Activated T-cell treated with anti-CD3 and anti-CD28 coated beads, Interleukin-2, amount 50 U/mL, for 1 hour (primary cell): ENCODE measurements at places on chromosomes 11 and 22.

DNA sequence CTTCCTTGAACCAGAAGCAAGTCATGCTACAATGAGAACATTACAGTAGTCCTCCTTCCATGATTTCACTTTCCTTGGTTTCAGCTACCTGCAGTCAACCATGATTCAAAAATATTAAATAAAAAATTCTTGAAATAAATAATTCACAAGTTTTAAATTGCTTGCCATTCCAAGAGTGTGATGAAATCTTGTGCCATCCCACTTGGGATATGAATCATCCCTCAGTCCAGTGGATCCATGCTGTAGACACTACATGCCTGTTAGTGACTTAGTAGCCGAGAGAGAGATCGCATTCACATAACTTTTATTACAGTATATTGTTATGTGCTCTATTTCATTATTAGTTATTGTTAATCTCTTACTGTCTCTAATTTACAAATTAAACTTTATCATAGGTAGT lies 6.0 kb downstream of the HOATZ start:
- no peak for DNase-seq

DNA sequence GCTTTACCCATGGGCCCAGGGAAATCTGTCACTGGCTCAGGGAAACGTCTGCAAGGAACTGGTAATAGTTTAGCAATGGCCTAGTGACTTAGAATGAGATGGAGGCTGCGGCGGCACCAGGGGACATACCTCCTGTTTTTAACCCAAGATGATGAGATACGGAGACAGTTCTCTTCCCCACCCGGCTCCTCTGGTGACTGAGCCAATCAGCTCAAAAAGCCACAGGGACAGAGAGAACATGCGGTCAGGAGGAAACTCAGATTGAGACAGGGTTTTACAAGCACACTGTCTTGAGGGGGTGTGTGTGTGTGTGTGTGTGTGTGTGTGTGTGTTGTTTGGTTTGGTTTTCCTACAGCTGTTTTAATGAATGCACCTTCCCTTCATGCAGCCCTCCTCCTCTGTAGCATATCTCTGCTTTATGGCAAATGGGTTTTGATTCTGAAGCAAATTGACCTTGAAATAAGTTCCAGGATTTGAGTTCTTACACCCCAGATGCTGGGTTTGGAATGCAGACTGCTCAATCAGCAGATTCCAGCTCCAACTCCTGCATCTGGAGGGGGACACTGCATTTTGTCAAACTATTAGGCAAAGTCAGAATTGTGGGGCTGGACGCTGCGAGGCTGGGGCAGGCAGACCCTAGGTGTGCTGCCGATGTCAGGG lies 246.2 kb downstream of the NTM start:
- no peak for DNase-seq

GRCh38 chr11:2095542-2095941 lies 43.6 kb downstream of the IGF2 start:
- no peak for DNase-seq

DNA sequence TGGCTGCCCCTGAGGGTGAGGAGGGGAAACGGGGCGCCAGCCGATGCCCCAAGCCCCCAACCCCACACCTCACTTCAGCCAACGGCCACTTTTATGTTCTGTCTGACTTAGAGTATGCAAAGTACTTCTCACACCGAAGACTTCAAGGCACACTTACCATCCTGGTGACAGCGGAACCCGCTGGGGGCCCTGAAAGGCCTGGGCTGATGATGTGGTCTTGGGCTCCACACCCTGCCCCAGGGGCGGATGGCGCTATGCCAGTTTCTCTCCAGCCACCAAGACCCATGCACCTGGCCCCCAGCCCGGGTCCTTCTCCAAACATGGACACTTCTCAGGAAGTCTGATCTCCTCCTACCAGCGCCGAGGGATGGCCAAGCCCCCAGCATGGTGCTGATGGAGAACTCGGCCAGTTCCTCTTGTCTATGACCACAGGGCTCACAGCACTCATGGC lies 175.4 kb downstream of the CTTN start:
- DNase-seq = peak; percentile 12

- no peak for DNase-seq
Measured at GRCh38 chr22:44648821-44649565, 53.0 kb upstream of the PRR5 start.

- DNase-seq = no peak
Measured at GRCh38 chr22:22789233-22789921, 98.2 kb upstream of the IGLL5 start.

DNA sequence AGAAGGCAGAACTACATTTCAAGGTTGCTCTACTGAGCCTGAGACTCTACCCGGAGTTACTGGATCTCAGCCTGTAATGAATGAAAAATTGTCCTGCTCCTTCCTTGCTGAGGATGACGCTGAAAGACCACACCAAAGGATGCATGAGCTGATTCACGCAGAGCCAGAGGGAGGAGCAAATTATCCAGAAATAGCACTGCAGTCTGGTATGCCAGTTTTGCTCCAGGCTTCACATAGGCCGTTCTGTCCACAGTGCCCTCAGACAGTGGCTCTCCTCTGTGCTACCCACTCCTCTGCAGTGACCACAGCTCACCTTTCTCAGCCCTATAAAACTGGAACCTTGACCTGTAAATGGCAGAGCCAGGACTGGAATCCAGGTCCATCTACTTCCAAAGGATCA lies 79.3 kb upstream of the GALNT18 start:
- no peak for DNase-seq

DNA sequence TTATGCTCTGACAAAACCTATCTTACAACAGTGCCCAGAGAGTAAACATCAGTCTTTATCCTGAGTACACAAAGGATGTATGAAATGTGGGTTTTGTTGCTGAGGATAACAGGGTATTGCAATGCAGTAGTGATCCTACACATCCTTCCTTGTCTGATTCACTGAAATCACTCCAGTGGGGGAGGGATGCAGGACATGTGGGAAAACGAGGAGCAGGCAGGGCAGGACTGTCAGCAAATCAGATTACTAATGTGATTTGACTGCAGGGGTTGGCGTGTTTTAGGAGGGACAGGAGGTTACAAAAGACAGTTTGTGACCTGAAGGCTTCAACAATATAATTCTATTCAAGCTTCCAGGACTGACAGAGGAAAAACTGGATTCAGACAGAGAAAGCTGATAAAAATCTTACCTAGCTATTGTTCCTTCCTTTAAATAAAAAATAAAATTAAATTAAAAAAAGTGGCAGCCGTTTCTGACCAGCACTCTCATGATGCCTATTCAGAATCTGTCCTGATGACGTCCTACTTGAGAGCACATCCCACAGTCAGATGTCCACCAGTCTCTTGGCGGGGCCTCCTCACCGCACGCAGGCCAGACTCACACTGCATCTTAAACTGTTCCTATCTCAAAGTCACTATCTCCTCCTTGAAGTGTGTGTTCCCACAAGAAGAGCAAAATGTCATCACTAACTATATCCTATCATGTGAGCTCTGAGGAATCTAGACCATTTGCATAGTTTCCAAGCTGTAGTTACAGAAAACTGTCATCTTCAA lies 50.6 kb upstream of the MN1 start:
- DNase-seq = no peak

DNA sequence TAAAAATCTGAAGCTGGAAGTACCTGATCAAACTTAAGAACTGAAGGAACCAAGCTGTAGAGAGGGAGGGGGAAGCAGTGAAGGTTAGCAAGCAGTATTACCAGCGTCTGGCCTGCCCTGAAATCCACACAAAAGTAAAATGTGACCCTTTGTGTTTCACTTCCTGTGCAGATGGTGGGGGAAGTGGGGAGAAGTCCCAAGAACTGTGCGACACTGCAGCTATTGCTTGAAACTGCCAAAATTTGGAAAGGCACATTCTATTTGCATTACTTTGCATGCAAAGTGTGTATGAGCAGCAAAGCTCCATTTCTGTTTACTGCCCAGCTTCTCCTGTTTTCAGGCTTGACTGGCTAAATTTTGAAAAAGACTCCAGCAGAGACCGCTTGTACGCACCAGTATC lies 72.1 kb upstream of the BMAL1 start:
- no peak for DNase-seq

GRCh38 chr22:43441216-43441615 lies 29.4 kb downstream of the MPPED1 start:
- no peak for DNase-seq

GRCh38 chr11:17013548-17014320 lies 480 bp downstream of the PLEKHA7 start:
- DNase-seq = peak; percentile 43

DNA sequence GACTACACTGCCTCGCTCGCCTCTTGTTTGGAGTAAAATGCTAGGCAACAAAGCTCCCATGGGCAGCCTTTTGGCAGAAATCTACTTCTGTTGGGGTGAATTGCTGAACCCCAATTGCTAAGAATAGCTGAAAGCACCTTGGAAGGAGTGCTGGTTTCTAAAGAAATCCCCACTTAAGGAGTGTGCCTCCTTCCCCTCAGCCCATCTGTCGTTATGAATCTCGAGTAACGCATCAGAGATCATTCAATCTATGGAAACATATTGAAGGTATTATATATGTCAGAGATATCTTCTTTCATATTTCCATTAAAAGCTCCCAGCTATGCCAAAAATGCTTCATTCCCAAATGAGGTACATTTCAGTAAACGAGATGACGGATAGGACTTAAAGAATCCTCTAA lies 229.6 kb upstream of the BLID start:
- DNase-seq = no peak

GRCh38 chr11:90326647-90327046 lies 103.8 kb upstream of the CHORDC1 start:
- no peak for DNase-seq

GRCh38 chr11:45485070-45485707 lies 180.2 kb downstream of the CHST1 start:
- no peak for DNase-seq

GRCh38 chr11:69278091-69278867 lies 15.7 kb upstream of the MYEOV start:
- DNase-seq = no peak

GRCh38 chr11:115959081-115959486 lies 454.9 kb upstream of the CADM1 start:
- DNase-seq = no peak

GRCh38 chr22:46639843-46640242 lies 19.7 kb downstream of the GRAMD4 start:
- DNase-seq = no peak

DNA sequence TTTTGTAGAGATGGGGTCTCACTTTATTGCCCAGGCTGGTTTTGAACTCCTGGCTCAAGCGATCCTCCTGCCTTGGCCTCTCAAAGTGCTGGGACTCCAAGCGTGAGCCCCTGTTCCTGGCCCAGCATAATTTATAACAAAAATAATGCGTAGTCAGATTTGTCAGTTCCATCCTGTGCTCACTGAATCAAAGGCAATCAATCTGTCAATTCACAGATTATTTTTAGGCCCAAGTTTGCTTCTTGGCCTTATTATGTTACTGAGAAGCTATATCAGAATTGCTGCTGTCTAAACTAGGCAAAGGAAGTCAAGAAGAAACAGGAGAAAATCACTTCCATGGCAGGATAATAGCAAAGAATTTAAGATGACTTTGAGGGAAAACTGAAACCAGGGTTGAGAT lies 8.7 kb downstream of the DLAT start:
- no peak for DNase-seq

- peak; percentile 85 for DNase-seq
Measured at GRCh38 chr22:35257321-35258190, at the start of gene HMGXB4. TSS of gene HMGXB4 (plus strand) at chr22:35257493. CDS start at chr22:35262391, 4,898 bp downstream.

DNA sequence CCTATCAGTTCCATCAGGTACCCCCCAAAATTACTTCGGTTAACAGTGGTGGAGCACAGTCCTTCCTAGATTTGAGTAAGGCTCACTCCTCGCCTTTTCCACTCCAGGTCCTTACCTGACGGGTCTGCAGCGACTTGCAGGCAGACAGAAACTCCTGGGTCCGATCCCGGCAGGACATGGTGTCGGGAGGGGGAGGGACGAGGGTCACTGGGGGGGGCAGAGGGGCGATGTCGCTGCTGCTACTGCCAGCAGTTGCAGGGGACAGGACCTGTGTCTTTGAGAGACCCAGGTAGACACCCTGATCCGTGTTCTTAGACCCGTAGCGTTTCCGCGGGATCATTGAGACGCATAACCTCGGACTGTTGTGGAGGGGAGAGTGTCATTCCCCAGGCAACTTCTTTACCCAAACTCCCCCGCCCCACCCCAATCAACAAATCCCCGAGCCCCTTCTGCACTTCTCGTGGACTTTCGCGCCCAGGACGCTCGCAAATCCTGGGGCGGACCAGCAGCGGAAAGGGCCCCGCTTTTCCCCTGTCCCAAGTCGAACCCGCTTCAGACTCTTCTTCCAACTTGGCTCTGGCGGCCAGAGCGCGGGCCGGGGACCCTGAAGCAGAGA lies 839 bp downstream of the STX5 start:
- no peak for DNase-seq

GRCh38 chr11:6646918-6647679 lies 8.5 kb downstream of the DCHS1 start:
- peak; percentile 42 for DNase-seq

GRCh38 chr22:30600921-30601320 lies 6.1 kb upstream of the TCN2 start:
- DNase-seq = no peak

DNA sequence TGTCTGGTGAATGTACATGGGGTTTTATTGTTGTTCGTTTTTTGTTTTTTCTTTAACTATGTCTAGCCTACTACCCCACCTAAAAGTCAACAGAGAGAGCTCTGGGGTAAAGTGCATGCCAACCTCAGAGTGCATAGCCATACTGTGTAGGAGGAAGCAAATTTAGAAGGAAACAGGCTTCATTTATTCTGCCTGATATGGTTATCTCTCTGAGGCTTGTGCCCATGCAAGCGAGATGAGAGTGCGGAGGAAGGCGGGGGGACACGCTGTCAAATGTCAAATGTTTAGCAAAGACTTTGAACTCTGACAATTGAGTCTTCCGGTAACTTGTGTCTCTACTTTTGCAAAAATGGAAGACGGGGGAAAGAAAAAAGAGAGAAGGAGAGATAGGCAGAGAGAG lies 295.5 kb downstream of the ETS1 start:
- DNase-seq = peak; percentile 62

DNA sequence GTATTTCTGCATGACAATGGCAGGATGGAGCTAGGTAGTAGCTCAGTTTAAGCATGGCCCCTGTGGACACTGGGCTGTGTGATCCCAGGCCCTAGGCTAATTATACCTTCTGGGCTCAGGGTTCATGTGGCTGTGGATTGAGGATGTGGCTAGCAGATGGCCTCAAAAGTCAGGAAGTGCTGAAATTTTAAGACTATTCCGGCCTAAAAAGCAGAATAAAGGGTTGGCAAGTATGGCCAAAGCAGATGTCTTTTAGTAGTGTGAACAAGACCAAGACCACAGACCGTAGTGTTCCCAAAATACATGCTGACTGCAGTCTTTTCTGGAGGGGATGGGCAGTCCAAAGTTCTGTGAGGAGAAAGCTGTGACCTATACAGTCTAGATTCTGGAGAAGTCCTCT lies 115.7 kb upstream of the RAG2 start:
- no peak for DNase-seq

DNA sequence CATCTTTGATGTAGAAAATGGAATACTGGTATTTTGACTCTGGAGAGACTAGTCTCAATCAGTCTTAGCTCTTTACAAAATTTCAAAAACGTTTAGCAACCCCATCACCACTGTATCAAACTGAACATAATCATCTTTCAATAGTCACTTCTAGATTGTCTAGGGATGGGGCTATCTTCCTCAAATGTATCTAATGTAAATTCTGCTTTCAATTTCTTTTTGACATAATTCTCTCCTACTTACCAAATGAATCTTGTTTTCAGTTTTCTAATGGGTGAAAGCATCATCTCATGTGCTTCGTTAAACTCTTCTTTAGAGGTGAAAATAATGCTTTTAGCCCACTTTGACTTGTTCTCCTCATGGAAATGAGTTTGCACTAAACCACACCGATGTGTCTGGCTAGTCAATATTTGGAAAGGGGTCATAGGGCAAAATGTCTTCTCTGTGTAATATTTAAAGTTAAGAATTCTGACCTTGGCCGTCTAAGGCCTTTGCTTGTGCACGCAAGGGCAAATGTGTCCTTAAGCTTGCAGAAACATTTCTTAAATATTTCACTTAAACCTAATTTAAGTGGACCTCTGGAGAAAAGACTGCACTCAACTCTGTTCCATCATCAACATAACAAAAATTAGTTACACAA lies 5.2 kb downstream of the SIK3 start:
- no peak for DNase-seq
